ENCODE measurements at places on chromosomes 1 and 21.

DNA sequence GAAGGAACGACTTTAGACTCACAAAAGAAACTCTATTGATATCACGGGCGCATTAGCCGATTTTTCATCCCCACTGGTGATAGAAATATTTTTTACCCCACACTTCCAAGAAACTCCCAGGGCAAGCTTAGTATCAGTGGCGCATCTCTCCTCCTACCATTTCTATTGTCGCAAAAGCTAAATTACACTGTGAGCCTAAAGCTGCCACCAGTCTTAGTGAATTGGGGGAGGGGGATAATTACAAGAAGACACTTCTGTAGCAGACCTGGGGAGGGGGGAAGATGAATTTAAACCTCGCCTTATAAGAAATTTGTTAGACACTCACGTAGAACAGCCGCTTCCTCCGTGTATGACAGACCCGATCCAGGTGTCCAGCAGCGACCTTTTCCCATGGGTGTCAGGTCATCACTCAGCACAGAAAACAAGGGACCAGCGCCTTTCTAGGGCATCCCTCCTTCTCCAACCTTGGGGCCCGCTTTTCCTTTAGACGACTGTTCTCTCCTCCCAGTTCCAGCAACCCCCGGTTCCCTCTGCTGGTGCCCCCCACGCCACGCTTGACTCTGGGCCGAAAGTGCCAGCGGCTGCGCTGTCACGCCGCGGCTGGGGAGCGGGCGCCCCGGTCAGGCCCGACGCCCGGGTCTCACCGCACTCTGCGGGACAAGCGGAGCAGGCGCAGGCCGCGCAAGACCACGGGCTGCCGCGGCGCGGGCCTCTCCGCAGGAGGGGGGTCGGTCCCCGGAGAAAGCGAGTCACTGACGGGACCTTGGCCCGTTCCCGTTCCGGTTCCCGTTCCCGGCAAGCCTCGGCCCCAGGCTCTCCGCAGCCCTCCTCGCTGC, 821 bp downstream of the PHC2 start:
- no peak for DNase-seq

DNA sequence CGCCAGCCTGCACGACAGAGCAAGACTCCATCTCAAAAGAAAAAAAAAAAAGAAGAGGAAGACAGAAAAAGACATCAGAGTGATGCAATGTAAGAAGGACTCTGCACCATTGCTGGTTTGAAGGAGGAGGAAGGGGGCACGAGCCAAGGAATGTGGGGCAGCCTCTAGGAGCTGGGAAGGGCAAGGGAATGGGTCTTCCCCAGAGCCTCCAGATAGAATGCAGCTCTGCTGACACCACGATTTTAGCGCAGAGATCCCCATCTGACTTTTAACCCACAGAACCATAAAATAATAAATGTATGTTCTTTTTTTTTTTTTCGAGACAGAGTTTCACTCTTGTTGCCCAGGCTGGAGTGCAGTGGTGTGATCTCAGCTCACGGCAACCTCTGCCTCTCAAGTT, 33.9 kb upstream of the LAMC2 start:
- no peak for DNase-seq

- no peak for DNase-seq
These were observed 39.0 kb downstream of the FOXO6 start for GRCh38 chr1:41400225-41400624.

DNA sequence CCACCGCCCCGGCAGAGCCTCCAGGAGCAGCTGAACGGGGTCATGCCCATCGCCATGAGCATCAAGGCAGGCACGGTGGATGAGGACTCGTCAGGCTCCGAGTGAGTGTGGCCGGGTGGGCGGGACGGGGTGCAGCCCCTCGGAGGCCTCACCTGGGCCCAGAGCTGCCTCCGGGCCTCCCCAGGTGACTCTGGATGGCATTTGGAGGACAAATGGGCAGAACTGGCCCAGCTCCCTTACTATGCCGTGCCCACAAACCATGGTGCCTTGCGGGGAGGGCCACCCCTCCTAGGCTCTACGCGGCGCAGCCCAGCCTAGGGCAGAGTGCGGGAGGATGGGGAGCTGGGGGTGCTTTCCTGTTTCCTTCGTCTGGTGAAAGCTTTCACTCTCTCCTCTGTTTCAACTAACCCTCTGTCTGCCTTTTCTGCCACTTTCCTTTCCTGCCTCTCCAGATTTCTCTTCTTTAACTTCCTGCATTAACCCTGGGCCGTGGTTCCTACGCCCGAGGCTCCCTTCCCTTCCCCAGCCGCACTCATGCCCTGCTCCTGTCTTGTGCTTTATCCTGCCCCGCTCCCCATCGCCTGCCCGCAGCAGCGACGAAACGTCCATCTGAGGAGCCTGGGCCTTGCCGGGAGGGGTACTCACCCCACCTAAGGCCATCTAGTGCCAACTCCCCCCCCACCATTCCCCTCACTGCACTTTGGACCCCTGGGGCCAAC, 9.2 kb downstream of the PSRC1 start:
- DNase-seq, result no peak

DNA sequence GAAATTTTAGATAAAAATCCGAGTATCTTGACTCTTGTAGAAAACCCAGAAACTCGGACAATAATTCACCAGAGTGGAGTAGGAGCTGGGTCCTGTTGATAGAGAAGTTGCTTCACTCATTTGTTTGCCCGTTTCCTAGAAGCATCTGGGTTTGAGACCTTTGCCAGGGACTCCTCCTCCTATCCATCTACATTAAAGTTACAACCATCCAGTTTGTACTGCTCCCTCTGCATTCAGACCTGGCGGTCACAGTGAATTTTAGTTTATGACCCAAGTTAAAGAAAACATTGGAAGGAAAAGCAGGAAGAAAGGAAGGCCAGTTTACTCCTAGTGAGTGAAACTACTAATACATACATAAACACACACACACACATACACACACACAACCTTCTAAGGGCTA, 64.6 kb downstream of the CLDN17 start:
- no peak for DNase-seq

GRCh38 chr1:169426174-169426705, 1.0 kb downstream of the CCDC181 start:
- DNase-seq, result no peak

DNA sequence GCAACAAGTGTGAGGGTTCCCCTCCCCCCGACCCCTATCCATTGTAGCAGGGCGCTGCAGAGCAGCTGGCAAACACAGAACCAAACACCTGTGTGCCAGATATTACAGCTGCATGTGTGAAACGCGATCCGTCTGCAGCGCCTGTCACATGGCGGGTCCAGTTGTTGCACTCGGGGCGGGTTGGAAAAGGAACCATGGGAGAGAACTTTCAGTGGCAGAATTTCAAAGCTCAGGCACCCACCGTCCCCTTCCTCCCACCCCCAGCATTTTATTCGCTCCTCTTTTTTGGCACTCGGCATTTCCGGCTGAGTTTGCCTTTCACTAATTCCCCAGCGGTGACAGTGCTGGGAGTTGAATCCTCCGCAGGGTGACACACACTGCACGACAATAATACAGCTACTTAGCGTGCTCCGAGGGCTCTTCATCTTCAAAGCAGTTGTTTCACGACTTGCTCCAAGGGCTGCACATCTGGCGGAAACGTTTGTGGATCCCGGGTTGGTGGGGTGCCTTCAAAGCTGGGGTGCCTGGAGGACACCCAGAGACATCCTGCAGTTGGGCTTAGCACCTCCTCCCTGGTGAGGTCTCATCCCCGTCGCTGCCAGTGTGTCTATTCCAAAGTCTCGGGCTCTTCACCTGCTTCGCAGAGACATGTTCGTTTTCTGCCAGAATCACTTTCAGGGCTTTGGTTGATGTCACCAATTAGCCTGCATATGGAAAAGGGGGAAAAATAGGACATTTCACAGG, 180.7 kb downstream of the ZBTB18 start:
- no peak for DNase-seq

DNA sequence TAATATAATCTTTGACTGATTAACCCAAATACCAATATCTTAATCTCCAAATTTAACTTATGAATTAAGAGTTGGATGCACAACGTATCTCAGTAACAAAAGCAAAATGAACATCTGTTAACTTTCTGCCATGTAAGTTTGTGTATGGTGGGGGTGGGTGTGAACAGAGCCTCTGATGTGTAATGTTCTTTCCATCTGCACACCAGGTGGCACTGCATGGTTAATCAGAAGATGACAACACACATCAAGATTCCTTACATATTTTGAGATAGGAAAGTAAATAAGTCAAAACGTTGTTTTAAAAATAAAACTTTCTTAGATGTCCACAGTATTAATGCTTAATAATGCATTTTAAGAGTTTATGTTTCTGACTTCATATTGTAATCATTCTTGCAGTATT, 251.9 kb downstream of the DPYD start:
- peak; percentile 48 for DNase-seq

- DNase-seq, result no peak
These were observed 4.0 kb upstream of the BRWD1 start for GRCh38 chr21:39317134-39318090.

DNA sequence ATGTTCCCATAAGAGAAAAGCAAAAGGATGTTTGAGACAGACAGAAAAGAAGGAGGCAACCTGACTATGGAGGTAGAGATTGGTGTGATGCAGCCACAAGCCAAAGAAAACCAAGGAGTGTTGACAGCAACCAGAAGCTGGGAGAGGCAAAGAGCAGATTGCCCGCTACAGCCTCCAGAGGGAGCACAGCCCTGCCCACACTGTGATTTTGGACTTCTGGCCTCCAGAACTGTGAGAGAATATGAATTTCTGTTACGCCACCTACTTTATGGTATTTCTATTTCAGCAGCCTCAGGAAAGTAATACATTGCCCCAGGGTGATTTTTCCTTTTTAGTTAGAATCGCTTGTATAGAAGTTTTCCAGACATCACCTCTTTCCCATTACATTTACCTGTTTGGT, 28.4 kb downstream of the SLAMF6 start:
- no peak for DNase-seq

- DNase-seq, result no peak
These were observed 8.7 kb upstream of the TDRD10 start for GRCh38 chr1:154493276-154493675.

DNA sequence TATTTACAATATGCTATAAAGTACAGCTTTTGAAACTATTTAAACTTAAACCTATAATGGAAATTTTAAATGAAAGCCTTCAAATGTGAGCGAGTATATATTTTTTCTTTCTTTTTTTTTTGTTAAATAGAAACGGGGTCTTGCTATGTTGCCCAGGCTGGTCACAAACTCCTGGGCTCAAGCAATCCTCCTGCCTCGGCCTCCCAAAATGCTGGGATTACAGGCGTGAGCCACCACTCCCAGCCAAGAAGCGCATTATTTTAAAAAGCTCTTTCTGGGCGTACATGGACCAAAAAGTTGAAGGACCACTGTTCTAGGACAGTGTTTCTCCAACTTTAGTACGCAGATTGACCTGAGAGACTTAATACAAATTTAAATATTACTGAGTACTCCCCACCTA, 87.5 kb downstream of the TRIM33 start:
- no peak for DNase-seq

DNA sequence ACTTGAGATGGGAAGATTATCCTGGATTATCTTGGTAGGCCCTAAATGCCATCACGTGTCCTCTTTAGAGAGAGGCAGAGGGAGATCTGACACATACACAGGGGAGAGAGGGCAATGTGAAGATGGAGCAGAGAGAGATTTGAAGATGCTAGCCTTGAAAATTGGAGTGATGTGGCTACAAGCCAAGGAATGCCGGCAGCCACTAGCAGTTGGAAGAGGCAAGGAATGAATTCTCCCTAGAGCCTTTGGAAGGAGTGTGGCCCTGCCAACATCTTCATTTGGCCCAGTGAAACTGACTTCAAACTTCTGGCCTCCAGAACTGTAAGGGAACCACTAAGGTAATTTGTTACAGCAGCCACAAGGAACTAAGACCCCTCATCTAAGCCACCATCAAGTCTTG, 8.9 kb upstream of the CAMTA1 start:
- DNase-seq, result no peak

DNA sequence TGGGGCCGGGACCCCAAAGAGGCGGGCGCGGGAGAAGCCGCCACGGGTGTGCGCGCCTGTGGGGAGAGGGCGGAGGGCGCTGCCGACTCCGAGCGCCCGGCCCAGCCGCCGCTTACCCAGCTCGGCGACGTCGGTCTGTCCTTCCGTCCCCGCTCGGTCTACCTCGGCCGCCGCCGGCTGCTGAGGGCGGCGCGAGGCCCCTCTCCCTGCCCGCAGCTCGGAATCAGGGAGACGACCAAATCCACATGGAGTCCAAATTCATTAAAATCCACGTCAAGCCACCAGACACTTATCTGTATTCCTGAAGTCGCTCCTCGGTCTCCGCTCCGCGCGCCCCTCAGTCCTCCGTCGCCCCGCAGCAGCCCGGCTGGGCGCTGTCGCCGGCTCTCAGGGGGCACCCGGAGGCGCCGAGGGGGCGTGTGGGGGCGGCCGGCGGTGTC, 637 bp downstream of the PLXNA2 start:
- no peak for DNase-seq

DNA sequence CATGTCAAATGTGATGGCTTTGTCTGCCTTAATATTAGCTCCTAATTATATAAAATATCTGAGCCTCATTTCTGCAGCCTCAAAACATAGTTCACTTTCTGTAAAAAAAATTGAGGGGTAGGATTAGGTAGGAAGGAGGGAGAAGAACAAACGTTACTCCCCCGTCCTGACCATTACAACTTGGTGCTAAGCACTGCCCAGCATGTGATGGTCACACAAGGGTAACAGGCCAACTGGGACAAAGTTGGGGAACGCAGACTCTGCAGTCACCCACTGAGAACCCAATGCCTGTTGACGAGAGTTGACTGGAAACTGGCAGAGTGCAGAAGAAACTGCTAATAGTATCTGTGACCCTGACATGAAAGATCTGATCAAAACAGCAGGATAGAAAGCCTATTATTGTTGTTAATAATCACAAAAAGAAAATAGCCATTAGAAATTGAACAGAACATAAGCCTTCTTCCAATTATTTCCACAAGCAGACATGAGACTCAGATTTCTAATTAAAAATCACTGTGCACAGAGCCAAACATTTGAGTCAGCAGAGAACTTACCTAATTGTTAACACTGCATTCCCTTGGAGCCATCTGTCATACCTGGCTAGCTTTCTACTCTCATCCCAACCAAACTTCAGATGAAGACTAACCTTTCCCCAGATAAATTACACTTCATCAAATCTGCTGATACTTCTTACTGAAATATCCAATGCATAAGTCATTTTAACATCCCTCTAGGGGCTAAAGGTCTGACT, 5.5 kb downstream of the SORT1 start:
- no peak for DNase-seq

DNA sequence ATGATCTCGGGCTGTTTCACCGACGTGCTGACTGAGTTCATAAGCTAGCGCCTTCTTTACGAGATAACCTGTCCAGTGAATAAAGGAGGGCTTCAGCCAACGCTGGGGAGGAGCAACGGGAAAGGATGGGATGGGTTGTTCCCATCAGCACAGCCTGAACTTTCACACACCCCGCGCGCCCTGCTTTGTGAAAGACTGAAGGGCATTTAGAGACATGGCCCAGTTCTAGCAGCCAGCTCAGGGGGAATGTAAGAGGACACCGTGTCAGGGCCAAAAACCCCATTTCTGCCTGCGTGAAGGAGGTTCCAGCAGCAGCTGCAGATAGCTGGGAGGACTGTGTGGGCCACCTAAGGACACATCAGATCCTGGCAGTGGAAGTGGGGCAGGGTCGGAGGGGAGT, 255.1 kb upstream of the RAB4A start:
- no peak for DNase-seq
